Muscle of back (tissue), 13 donors: ENCODE measurements at places on chromosomes 6 and 20.

DNA sequence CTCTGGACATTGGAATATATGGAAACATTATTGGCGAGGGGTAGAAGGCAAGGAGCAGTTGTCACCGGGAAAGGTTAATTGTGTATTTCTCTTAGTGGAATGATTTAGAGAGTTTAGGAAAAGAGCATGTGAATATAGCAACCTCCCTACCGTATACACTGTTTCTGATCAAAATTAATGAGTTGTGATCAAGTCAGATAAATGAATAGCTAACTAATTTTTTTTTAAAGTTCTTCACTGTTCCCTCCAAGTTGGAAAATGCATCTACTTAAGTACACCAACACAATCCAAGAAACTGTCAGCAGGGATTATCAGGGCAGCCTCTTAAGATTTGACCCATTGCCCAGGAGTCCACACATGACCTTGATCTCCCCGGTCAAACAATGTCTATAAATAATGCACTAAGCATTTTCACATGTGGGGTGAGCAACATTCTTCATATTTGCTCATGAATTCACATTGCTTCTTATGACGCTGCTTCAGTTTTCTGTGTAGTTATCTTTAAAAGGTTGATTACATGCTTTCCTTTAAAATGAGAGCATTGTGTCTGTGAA lies 680.8 kb upstream of the NRSN1 start:
- peak; percentile 80 for DNase-seq

- DNase-seq, result peak; percentile 51
Observed at GRCh38 chr6:109298605-109299264, 83.5 kb downstream of the CD164 start.

GRCh38 chr6:168968228-168968627 lies 285.4 kb downstream of the THBS2 start:
- DNase-seq, result peak; percentile 87

- no peak for DNase-seq
Observed at GRCh38 chr20:61315319-61315718, 63.3 kb downstream of the CDH4 start.

DNA sequence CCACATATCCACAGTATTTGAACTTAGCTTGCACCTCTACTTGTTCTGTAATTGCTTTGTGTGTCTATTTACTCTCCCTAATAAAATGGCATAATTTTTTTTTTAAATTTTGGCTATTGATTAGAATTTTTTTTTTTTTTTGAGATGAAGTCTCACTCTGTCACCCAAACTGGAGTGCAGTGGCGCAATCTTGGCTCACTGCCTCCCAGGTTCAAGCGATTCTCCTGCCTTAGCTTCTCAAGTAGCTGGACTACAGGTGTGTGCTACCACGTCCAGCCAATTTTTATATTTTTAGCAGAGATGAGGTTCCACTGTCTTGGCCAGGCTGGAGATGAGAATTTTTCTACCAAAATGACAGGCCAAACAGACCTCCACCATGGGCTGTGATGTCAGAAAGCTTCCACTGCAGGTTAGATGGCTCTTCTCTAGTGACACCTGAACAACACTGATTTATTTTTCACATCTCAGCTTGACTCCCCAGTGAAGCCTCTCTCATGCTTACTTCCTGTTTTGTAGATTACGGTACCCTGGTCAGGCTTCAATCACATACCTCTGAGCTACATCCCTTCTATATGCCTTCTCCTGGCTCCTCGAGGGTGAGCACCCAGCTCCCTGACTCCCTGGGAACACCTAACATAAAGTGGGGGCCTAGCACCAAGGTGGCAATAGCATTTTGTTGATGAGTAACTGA lies 112.8 kb downstream of the ARHGAP18 start:
- DNase-seq, result no peak

GRCh38 chr6:135116571-135116970 lies 61.9 kb upstream of the HBS1L start:
- DNase-seq, result no peak

- no peak for DNase-seq
Observed at GRCh38 chr6:163438940-163439335, 24.4 kb downstream of the QKI start.

- DNase-seq, result no peak
Observed at GRCh38 chr20:23363257-23363649, 1.3 kb downstream of the GZF1 start.

DNA sequence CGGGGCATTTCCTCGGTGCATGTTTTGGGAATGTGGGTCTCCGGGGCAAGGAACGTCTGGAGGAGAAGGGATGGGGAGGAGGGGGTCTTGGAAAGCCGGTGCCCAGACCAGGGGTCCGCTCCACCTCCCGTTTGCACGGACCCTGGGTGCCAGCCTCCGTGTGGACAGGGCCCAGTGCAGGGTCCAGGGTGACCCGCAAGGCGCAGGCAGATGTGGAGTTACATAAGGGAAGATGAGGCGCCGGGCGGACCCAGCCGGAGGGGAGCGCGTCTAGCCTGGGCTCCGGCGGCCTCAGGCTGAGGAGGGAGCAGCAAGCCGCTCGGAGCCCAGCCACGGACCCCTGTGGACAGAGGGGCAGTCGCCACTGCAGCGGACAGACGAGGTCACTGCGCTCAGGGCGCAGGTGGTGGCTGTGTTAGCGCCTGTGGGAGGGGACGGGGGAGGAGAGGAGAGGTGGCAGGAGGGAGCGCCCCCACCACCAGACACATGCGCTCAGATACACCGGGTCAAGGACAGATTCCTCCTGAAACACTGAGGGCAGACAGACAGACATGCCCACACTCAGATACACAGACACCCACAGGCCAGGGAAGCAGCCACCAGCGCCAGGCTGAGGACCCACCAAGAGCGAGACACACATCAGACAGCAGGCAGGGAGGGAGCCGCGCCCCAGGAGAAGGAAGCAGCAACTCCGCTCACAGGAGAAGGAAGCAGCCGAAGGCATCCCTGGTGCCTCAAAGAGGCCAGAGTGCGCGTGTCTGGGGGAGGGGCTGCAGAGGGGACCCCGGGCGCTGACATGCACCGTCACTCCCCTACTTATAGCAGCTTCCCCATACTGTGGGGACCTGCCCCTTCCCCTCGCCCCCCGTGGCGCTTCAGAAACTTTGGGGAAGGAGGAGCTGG lies 839 bp upstream of the HRH3 start:
- DNase-seq, result no peak

DNA sequence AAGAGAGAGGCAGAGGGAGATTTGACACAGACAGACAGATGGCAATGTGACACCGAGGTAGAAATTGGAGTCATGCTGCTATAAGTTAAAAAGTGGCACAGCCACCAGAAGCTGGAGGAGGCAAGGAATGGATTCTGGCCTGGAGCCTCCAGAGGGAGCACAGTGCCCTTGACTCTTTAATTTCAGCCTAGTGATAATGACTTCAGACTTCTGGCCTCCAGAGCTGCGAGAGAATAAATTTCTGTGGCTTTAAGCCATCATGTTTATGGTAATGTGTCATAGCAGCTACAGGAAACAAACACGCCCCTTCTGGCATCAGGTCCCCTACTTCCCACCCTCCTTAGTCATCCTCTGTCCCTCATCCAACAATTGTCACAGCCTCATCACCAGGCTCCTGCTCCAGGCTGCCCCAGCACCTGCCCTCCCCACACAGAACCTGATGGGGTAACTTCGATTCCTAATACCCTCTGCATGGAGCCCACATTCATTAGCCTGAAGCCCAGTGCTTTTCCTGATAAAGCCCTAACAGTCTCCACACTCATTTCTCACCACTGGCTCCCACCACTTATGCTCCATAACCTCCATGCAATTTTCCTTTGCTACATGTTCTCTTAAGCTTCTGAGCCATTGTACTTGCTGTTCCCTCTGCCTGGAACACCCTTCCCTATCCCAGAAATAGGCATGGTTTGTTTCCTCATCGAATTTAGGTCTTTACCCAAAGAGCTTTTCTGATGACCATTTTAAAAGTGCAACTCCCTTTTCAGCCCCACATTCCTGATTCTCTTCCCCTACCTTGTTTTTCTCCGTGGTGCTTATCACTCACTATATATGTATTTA lies 69.7 kb upstream of the TOX2 start:
- DNase-seq, result peak; percentile 88

DNA sequence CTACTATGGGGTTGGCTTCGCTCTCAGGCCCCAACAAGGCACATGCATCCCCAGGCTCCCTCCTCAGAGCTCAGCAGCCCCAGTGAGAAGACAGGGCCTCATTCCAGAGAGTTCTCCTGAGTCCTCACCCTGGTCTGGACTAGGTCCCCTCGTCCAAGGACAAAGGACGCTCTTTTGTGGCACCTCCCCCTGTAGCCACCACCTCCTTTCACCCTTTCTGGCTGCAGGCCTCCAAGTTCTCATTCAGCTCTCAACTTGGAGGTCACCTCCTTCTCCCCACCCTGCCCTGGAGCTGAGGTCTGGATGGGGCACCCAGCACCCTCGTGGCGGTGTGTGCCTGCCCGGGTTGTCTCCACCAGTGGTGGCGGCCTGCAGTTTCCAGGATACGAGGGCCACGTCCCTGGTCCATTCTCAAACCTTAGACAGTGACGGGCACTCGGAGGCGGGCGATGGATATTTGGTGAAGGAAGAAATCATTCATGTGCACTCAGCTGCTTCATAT lies 2.5 kb downstream of the UNC93A start:
- no peak for DNase-seq

DNA sequence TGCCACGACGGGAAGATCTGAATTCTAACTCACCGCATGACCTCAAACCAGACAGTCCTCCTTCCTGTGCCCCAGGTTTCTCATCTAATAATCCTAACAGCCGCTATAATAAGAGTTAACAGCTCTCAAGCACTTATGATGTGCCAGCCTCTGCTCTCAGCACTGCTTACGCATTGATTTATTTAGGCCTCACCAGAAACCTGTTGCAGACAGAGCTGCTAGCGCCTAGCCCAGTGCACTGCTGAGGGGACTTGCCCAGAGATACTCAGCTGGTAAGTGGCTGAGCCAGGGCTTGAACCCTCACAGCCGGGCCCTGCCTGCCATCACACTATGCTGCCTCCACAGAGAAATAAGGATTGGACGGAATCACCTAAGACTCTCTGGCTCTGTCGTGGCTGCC lies 37.7 kb downstream of the GRM4 start:
- no peak for DNase-seq

- DNase-seq, result no peak
Observed at GRCh38 chr6:164826831-164827468, 482.5 kb downstream of the C6orf118 start.

- DNase-seq, result no peak
Observed at GRCh38 chr6:30071858-30072257, 3.7 kb downstream of the RNF39 start.

GRCh38 chr6:139531148-139532115 lies 157.0 kb upstream of the CITED2 start:
- DNase-seq, result no peak

DNA sequence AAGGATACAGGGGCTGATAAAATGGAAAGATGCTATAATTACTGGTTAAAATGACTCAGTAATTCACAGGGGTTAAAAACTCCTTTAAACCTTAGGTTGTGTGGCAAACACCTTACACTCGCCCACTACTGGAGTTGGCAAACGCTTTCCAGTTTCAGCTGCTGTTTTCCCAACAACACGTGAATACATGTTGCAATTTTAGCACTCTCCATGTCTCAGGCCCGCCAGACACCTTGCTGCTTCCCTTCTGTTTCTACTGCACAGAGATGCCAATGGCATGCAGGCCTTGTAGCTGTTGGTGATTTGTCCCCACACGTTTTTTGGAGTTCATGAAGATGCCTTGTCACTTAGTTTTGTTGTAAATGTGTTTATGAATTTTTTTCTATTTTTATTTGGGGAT lies 5.3 kb upstream of the TTPAL start:
- no peak for DNase-seq

DNA sequence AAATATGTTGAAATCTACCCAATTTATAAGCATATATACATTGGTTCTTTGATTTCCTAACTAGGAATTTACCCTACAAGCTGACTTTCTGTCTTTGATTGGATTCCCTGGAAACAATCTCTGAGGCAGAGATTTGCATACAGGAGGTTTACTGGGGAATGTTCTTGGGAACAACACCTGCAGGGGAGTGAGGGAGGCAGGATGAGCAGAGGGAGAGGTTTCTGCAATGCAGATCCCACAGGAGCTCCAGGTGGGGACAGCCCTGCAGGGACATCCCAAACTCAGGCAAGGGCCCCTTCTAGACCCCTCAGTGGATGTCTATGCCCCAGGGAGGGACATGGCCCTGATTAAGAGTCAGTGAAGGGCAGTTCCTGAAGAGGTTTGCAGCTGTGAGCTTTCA lies 95.2 kb upstream of the CCDC167 start:
- DNase-seq, result no peak

- no peak for DNase-seq
Observed at GRCh38 chr20:44701118-44701857, 13.9 kb upstream of the CCN5 start.

- no peak for DNase-seq
Observed at GRCh38 chr6:215335-216034, 76.8 kb upstream of the DUSP22 start.

- no peak for DNase-seq
Observed at GRCh38 chr20:5836569-5836968, 86.4 kb downstream of the SHLD1 start.

DNA sequence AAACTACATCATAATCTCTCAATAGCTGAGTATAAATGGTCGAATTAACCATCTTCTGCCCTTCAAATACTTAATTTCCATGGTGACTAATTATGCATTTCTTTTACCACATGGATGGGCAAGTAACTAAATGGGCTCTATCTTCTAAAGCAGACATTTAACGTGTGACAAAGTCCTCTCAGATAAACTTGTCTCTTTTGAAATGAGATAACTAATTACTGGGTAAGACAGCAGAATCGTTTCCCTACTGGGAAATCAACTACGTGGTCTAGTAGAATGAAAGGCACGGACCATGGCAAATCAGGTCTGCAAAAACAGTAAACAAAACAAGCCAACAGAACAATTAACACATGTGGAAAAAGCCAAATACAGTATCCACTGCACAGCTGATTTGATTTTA lies 137.7 kb downstream of the BACH2 start:
- no peak for DNase-seq

DNA sequence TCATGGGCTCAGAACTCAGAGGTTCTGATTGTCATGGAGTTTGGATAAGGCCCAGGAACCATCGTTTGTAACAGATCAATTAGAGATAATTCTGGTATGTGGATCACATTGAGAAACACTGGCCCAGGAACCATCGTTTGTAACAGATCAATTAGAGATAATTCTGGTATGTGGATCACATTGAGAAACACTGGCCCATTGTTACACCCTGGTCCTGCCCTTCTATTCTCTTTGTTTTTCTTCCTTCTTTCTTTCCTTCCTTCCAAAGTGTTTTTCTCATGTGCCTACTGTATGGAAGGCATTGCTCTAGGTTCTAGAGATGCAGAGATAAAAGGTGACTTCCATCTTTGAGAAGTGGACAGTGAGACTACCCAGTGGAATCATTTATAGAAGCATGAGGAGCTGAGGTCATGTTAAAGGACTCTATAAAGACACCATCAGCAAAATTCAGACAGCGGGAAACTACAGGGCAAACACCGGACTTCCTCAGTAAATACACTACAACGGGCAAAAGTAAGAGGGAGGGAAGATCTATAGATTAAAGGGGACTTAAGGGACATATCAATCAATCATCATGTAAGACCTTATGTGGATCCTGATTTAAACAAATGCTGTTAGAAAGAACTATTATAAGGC lies 153.8 kb downstream of the UNC5CL start:
- no peak for DNase-seq

DNA sequence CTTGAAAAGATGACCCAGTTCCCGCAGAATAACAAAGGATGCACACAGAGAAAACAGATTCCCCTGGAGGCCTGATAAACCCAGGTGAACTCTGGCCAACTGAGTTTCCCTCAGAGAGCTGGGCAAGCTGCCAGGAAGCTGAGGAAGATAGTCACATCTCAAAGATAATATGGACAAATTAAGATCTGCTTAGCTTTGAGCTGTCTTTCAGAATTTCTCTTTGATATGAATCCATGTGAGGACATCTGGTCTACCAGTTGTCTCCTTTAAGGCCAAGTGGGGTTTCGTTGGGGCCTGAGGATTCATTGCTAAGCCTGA lies 59.5 kb downstream of the ID4 start:
- no peak for DNase-seq
